DMS79 (cell line): ENCODE measurements at places on chromosomes 3 and 15.

GRCh38 chr15:60999771-61000170 lies 229.3 kb downstream of the RORA start:
- no peak for DNase-seq

- no peak for DNase-seq
Observed at GRCh38 chr3:162643245-162643644, 1146.6 kb downstream of the OTOL1 start.

GRCh38 chr3:59979542-59979941 lies 929.7 kb upstream of the CFAP20DC start:
- DNase-seq = no peak

DNA sequence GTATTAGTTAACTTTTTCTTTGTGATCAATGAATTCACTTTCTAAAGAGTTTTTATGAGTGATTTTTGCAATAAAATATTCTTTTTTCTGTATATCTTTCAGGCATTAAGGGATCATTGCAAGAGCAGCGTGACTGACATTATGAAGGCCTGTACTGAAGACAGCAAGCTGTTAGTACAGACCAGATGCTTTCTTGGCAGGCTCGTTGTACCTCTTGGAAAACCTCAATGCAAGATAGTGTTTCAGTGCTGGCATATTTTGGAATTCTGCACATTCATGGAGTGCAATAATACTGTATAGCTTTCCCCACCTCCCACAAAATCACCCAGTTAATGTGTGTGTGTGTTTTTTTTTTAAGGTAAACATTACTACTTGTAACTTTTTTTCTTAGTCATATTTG lies 24.4 kb downstream of the SELENOT start:
- DNase-seq = no peak

DNA sequence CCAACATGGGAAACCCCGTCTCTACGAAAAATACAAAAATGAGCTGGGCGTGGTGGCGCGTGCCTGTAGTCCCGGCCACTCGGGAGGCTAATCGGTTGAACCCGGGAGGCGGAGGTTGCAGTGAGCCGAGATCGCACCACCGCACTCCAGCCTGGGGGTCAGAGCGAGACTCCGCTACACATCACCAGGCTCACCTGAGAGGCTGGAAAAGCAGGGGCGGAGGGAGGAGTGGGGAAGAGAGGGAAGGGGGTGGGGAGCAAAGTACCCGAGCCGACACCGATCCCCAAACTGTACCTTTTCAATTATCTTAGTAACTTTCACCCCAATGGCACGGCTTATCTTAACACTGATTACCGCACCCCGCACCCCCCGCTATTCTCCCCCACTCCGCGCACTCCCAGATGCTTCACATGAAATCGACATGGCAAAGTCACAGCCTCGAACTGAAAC lies 46.4 kb upstream of the SYNM start:
- no peak for DNase-seq

DNA sequence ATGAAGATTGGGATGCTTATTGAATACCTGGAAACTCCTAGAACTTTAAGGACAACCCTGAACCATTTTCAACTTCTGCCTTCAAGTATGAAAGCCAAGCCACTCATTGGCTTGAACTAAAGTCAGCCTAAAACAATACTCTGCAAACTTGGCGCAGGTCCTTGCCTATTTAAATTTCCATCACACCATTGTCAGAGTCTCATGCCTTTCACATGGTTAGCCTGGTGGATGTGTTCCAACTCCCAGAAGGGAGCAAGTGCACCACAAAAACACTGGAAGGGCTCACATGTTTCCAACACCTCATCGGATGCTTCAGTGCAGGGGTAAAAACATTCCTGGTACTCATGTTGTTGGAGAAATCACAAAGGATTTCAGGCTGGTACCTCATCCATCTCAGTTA lies 511.6 kb upstream of the MDFIC2 start:
- DNase-seq = no peak

GRCh38 chr15:49225572-49226281 lies 55.7 kb downstream of the GALK2 start:
- no peak for DNase-seq
